ENCODE measurements at places on chromosomes 5 and 9. TPM values are rescaled to one million over a fixed set of nuclear protein-coding genes. Genes with fewer than 3 reads are reported as not detected.

The WWC1 gene
- total RNA-seq: 40.7 TPM

GRCh38 chr9:16884952-16885513 is 14.6 kb upstream of the BNC2 start:
- DNase-seq: no peak

- DNase-seq: no peak
Observed at GRCh38 chr9:34059281-34059680, 10.6 kb upstream of the UBAP2 start.

The HAVCR1 gene
- total RNA-seq: not detected

DNA sequence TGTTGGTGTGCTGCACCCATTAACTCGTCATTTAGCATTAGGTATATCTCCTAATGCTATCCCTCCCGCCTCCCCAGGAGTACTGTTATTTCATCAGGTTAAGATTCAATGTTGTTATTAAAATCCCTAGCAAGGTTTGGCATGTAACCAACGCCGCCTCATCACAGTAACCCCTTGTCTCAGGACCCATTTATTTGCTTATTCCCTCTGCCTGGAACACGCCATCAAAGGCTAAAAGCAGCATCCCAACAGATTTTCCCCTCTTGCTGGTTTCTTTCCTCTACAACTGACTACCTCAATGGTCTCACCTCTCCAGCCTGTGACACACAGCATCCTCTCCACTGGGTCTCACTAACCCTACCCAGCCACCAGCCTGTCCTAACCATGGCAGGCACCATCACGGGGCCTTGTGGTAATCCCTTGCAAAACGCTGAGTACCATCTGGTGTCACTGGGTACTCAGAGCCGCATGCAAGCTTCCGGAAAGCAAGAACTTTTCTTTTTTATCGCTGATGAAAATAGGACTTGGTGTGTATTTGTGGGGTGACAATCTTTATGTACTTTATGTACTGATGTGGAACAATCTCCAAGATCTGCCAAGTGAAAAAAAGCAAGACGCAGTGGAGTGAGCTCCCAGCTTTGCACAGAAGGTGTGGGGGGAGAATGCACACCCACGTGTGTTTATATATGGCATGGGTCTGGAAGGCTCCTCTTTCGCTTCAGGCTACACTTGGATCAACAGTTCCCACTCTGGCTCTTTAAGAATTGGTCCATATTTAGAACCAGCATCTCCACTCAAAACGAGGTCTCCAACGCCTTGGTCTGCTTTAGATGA is 6.1 kb downstream of the RPS14 start:
- no peak for DNase-seq

GRCh38 chr9:122057211-122057610 is 35.9 kb downstream of the TTLL11 start:
- no peak for DNase-seq

The ZNF474 gene
- total RNA-seq: 0.32 TPM

The BTNL9 gene
- 0.16 TPM for total RNA-seq

DNA sequence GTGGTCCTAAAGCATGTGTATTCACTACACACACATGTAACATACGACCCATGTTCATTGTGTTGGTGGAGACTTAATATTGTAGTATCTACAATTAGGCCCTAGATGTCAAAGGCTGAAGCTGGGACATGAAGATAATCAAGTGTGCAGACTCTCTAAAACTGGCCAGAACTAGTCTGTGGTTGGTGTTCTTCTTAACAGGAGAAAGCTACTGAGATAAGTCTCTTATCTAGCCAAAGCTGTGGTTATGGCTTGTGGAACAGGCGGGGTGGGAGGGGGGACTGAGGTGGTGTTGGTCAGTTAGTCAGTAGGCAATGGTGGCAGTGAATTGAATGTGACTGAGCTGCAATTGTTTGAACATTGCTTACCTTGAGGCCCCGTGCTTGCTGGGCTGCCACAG is 112.7 kb upstream of the SLC24A2 start:
- DNase-seq: no peak

- DNase-seq: no peak
Observed at GRCh38 chr5:80094236-80094738, 59.1 kb downstream of the THBS4 start.

GRCh38 chr5:122253794-122254193 is 58.2 kb upstream of the SNCAIP start:
- DNase-seq: no peak

GRCh38 chr5:136315667-136316066 is 49.7 kb downstream of the TRPC7 start:
- DNase-seq: no peak

- no peak for DNase-seq
Observed at GRCh38 chr5:368183-369084, 46.9 kb downstream of the AHRR start.

DNA sequence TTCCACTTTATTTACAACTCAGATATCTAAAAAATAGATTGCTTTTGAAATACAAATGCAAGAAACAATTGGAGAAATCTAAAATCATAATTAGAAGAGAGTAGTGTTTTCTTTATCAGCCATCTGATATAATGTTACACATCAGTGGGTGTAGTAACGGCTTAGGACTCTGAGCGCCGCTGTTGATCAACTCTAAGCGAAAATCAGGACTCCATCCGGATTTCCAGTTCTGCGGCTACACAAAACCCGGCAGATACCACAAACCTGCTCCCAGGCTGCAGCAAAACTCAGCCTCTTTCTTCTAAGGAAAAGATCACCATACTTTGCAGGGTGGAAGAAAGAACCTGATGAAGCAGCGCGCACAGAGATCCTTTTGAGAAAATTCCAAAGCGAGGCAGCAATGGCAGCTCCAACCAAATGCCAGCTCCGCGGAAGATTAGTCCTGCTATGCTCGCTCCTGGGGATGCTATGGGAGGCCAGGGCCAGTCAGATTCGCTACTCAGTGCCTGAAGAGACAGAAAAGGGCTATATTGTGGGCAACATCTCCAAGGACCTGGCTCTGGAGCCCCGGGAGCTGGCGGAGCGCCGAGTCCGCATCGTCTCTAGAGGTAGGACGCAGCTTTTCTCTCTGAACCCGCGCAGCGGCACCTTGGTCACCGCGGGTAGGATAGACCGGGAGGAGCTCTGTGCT is at the start of gene PCDHGA9:
TSS of gene PCDHGA9 (plus strand) at position 226 of the 691 bp plus-strand sequence. CDS start at position 401, 175 bp downstream.
- DNase-seq: peak; percentile 15

DNA sequence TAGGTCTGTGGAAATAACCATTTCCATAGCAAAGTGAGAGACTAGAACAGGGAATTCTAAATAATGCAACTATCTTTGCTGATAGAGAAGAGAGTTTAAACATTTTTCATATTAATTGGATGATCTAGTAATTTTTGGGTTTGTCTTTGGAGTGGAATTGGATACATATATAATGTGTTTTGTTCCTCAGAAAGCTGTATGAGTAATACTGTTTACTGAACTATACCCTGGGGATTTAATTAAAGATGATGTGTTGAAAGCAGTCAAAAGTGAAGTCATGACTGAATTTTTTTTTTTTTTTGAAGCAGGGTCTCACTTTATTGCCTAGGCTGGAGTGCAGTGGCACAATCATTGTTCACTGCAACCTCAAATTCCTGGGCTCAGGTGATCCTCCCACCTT is 17.9 kb downstream of the FER start:
- DNase-seq: no peak

DNA sequence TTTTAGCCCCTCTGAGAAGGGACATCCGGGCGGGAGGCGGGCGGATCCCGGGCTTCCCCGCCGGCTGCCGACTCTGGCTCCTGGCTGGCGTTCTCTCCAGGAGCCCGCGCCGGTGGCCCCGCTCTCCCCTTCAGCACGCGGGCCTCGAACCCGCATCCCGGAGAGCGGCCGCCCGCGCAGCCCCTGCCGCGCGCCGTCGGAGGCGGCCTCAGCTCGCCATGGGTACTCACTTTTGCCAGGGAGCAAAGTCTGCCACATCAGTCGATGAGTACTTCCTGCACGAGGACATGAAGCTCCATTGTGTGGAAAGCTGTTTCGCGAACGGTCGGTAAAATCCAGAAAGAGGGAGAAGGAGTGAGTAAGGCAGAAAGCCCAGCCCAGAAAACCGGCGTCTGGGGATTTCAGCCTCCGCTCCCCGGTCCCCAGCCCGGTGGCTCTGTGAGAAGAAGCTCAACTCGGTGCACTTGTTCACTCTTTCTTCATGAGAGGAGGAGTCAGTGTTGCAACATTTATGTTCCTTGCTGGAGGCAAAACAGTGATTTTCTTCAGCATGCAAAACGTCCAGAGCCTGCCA is at the start of gene PRLR:
TSS of gene PRLR (minus strand) at position 450 of the 574 bp plus-strand sequence. CDS start 140,867 bp downstream, outside the sequence.
- peak; percentile 23 for DNase-seq

- peak; percentile 43 for DNase-seq
Observed at GRCh38 chr9:136488247-136489214, 5.7 kb upstream of the SEC16A start.

DNA sequence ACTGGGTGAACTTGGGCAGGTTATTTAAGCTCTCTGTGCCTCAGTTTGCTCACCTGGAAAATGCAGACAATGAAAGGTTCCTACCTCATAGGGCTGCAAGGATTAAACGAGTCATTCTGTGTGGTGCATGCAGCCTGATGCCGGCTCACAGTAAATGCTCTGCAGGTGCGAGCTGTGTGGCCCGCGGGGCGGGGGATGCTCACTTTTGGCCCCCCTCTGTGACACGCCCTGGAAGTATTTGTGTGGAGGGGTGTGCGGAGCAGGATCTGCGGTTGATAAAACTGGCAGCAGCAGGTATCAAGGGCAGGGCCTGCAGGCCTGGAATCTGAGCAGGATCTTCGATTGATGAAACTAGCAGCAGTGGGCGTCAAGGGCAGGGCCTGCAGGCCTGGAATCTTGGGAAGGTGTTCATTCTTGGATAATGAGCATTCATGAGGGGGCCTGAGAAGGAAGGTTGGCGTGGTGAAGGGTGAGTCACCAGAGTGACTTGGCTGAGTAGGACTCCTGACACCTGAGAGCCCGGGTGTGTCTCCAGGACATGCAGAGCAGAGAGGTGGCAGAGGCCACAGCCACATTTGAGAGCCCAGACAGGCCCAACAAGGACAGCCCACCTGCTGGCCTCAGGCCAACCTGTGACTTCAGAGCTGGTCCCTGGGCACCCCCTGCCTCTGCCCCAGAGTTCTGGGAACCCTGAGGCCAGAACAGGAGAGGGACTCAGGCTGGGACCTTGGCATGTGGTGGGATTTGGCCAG is 11.9 kb downstream of the UNC5A start:
- peak; percentile 87 for DNase-seq

- peak; percentile 14 for DNase-seq
Observed at GRCh38 chr9:111621895-111622480, 9.1 kb upstream of the DNAJC25 start.

GRCh38 chr9:93096131-93096802 is at the start of gene CARD19:
CARD19 (plus strand) TSS chr9:93096217; CDS start chr9:93096346, 129 bp downstream.
- DNase-seq: peak; percentile 50

DNA sequence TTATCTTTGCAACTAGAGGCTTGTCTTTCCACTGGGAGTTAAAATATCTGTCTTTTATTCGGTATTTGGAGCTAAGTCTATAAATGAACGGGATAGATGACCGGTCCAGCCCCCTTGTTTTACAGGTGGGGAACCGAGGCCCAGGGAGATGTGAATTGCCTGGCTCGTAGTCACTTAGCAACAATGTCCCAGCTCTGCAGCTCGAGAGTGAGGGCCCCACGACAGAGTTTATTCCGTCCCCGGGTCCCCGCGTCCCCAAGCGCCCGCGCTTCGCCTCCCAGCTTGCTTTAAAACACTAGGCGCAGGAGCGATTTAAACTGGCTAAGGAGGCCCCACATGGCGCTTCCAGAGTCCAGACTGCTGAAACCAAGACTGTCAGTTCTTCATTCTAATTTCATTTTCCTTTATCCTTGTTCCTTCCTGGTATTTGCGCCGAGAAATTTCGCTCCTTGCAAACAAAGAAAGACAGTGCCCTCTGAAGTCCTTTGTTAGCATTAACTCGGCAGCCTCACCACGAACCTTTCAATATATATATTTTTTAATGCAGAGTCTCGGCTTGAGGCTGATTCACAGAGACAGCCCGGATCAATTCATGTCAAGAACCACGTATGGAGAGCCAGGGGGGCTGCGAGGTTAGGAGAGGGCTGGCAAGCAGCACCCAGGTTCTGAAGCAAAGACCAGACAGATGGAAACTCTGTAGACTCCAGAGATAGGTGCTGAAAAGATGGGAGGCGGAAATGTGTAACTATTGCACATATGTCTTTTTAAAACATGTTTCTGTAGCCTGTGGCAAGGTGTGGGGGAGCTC is 1.4 kb upstream of the ENC1 start:
- DNase-seq: peak; percentile 76

- DNase-seq: no peak
Observed at GRCh38 chr5:144896473-144896872, 725.8 kb downstream of the KCTD16 start.

The OGN gene
- total RNA-seq: not detected

The IL11RA gene
- total RNA-seq: 4.5 TPM

DNA sequence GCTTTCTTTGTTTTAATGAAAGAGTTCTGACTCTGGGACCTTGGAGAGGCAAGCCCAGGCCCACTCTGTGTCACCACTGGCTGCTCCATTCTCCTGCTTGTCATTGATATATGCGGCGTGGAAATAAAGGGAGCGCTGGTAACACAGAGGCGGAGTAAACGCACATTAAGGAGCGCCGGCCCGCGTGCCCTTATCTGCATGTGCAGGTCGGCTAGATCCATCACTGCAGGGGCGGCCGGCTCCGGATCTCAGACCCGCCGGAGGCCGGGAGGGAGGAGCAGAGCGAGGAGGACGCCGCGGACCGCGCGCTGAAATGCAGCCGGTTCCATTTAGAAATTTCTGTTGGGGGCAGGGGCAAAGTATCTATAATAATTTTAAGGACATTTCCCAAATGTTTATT is 70.8 kb downstream of the MRPL36 start:
- no peak for DNase-seq

The ELOVL7 gene
- 39.2 TPM for total RNA-seq

- no peak for DNase-seq
Observed at GRCh38 chr5:157198277-157198986, 17.8 kb downstream of the ITK start.

DNA sequence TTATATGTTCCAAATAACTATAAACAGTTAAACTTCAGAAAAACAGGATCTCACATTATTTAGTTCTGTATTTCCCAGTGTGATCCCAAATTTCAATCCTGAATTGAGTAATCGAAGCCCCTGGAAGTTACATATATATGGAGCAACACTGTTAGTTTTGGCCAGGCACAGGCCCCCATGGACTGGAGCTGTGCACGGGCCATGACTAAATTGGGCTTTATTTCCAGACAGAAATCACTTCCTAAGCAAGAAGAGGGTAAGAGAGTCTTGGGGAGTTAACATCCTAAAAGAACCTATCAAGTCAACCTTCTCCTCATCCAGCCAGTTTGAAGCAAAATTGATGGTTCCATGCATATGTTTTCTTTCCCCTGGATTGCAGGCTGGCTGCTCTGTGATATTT is 393.0 kb downstream of the TMEM167A start:
- no peak for DNase-seq

- no peak for DNase-seq
Observed at GRCh38 chr5:142222866-142223558, 101.8 kb downstream of the SPRY4 start.
